ENCODE measurements at places on chromosomes 3 and 15.

- H3K27me3 ChIP-seq = no peaks in the 10 kb centered on the region
- H3K27ac ChIP-seq = no peak overlapping the region
- no peak for DNase-seq
Measured at GRCh38 chr3:93992207-93992606, 12.3 kb downstream of the ARL13B start.

- no peak overlapping the region for H3K27ac ChIP-seq
- H3K4me3 ChIP-seq = no peak overlapping the region
- DNase-seq = no peak
- no peaks in the 10 kb centered on the region for H3K27me3 ChIP-seq
- no peaks in the 10 kb centered on the region for H3K36me3 ChIP-seq
Measured at GRCh38 chr3:184308744-184309143, 5.7 kb upstream of the EIF4G1 start.

GRCh38 chr15:40388941-40389823, 6.7 kb downstream of the KNSTRN start:
- H3K27ac ChIP-seq = no peak overlapping the region
- DNase-seq = no peak
- no peaks in the 10 kb centered on the region for H3K4me1 ChIP-seq
- no peak overlapping the region for H3K4me3 ChIP-seq
- no peaks in the 10 kb centered on the region for H3K36me3 ChIP-seq

- no peak overlapping the region for H3K27ac ChIP-seq
- no peak overlapping the region for H3K4me3 ChIP-seq
- no peaks in the 10 kb centered on the region for H3K27me3 ChIP-seq
Measured at GRCh38 chr3:17632401-17633100, 109.9 kb downstream of the TBC1D5 start.
